ENCODE measurements at places on chromosomes 7 and 10. TPM values are rescaled to one million over a fixed set of nuclear protein-coding genes. Genes with fewer than 3 reads are reported as not detected.

The PLEKHS1 gene
- total RNA-seq: 0.98 TPM

The PON3 gene
- 2.9 TPM for total RNA-seq

- peaks cover 21% of the 10 kb centered on the region for H3K4me1 ChIP-seq
- H3K4me3 ChIP-seq: peak overlapping the region; percentile 47
- H3K36me3 ChIP-seq: no peaks in the 10 kb centered on the region
Observed at GRCh38 chr7:94396037-94396431, 1.3 kb downstream of the COL1A2 start.

- H3K4me3 ChIP-seq: no peak overlapping the region
- no peaks in the 10 kb centered on the region for H3K36me3 ChIP-seq
- H3K4me1 ChIP-seq: no peaks in the 10 kb centered on the region
- DNase-seq: no peak
Observed at GRCh38 chr7:32658034-32658433, 162.7 kb downstream of the AVL9 start.

GRCh38 chr10:75451831-75452230 lies 20.4 kb downstream of the LRMDA start:
- no peak for DNase-seq
- H3K4me3 ChIP-seq: no peak overlapping the region
- no peaks in the 10 kb centered on the region for H3K4me1 ChIP-seq
- H3K27ac ChIP-seq: no peak overlapping the region
- H3K36me3 ChIP-seq: no peaks in the 10 kb centered on the region
